RCC 7860 (cell line): ENCODE measurements at places on chromosomes 7 and 10.

DNA sequence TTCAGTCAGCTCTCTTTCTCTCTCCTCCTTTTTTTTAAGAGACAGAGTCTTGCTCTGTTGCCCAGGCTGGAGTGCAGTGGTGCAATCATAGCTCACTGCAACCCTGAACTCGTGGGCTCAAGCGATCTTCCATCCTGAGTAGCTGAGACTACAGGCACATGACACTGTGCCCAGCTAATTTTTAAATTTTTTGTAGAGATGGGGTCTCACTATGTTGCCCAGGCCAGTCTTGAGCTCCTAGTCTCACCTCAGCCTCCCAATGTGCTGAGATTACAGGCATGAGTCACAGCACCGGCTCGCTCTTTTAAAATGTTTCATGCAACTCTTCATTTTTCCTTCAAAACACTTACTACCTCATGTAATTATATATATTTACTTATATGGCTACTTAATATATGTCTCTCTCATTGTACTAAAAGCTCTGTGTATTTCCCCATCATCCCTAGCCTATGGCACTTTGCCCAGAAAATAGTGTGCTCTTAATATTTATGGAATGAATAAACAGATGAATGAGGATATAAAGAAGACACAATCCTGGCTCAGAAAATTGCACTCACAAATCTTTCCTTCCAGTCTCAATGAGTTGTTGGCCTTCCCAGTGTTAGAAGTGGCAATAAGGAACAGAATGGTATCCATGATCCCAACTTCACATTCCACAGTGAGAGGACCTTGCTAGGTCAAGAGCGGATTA, 33.9 kb downstream of the EBLN1 start:
- no peak for DNase-seq

DNA sequence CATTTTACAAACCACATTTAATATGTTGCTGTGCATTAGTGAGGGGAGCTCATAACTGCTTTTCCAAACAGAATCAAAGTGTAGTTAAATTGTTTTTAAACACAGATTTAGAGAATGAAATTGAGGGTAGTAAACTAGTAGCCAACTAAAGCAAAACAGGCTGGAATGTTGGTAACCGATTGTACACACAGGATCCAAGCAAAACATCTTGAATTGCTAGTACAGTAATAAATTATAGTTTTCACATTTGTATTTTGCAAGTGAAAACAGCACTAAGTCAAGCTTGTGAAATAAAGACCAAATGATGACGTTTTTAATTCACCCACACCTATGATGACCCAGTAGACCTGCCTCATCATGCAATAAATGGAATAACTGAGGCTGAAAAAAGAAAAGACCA, 198.3 kb downstream of the HDAC9 start:
- no peak for DNase-seq

DNA sequence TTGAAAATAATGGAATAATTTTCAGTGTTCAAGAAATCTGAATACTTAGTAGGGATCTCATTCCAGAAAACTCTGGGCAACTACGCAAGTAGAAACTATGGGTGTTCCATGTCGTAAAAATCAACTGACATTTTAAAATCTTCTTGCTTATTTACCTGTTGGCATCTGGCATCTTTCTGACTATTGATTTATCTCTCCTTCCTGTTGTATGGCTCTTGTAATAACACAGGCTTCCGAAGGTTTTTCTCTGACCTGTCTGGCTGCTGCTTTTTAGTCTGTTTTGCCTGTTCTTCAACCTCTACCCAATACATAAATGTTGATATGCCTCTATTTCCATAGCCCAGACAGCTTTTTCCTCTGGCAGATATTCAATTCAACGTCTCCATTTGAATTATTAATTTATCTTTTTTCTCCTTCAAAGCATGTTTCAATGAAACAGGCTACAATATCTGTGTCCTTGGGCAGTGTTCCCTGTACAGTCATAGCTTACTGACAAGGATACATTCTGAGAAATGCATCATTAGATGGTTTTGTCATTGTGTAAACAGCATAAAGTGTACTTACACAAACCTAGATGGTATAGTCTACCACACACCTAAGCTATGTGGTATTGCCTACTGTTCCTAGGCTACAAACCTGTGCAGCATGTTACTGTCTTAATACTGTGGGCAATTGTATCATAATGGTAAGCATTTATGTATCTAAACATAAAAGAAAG, 105.9 kb upstream of the ETV1 start:
- DNase-seq, result no peak

GRCh38 chr10:35795131-35795824, 153.2 kb upstream of the FZD8 start:
- peak; percentile 68 for DNase-seq

- no peak for DNase-seq
Observed at GRCh38 chr10:5640501-5640900, 25.9 kb downstream of the ASB13 start.

DNA sequence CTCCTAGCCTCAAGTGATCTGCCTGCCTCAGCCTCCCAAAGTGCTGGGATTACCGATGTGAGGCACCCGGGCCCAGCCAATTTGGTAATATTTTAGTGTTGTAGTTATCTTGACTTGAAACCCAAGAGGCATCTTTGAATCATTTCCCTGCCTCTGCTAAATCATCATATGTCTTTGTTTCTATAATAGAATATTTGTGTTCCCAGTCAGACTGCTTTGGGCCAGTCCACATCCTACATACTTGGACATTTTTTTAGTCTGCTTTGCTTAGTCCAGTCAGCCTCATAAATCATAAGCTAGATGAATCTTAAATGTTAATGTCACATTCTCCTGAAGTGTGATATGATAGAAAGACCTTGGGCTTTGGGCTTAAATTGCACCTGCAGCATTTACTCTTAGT, 5.9 kb downstream of the STAM start:
- DNase-seq, result no peak

- no peak for DNase-seq
Observed at GRCh38 chr7:117874191-117874700, 1.0 kb upstream of the CTTNBP2 start.

GRCh38 chr10:62709200-62709599, 95.3 kb upstream of the ADO start:
- DNase-seq, result no peak

- DNase-seq, result no peak
Observed at GRCh38 chr10:86153751-86154150, 212.8 kb downstream of the GRID1 start.

GRCh38 chr10:11223081-11223480, 205.4 kb downstream of the CELF2 start:
- DNase-seq, result no peak

- DNase-seq, result peak; percentile 86
Observed at GRCh38 chr10:4775808-4776207, 50.2 kb upstream of the AKR1E2 start.

DNA sequence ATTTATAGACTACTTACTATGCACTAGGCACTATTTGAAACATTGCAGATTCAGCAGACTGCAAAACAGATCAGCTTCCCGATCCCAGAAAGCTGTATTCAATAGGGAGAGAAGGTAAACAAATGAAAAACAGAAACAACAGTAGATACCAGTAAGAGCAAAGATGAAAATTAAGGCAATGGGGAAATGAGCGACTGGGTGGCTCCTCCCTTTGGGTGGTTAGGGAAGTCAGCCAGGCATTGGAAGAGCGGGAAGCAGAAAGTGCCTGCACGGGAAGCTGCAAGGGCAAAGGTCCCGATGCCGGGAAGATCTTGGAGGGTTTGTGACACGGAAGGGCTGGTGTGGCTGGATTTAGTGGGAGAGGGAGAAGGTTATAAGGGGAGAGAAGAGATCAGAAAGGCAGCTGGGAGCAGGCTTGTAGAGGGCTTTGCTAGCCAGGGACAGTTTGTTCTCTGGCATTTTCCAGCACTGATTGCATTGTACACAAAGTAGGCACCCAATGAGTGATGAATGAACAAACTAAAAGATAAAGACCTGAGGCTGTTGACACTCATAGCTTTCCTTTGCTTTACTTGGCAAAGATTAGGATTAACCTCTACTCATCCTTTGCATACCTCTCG, 67.8 kb downstream of the NAMPT start:
- peak; percentile 74 for DNase-seq

- no peak for DNase-seq
Observed at GRCh38 chr7:139081584-139081983, 27.9 kb downstream of the ZC3HAV1 start.

- no peak for DNase-seq
Observed at GRCh38 chr7:151704299-151704959, 172.5 kb downstream of the PRKAG2 start.

DNA sequence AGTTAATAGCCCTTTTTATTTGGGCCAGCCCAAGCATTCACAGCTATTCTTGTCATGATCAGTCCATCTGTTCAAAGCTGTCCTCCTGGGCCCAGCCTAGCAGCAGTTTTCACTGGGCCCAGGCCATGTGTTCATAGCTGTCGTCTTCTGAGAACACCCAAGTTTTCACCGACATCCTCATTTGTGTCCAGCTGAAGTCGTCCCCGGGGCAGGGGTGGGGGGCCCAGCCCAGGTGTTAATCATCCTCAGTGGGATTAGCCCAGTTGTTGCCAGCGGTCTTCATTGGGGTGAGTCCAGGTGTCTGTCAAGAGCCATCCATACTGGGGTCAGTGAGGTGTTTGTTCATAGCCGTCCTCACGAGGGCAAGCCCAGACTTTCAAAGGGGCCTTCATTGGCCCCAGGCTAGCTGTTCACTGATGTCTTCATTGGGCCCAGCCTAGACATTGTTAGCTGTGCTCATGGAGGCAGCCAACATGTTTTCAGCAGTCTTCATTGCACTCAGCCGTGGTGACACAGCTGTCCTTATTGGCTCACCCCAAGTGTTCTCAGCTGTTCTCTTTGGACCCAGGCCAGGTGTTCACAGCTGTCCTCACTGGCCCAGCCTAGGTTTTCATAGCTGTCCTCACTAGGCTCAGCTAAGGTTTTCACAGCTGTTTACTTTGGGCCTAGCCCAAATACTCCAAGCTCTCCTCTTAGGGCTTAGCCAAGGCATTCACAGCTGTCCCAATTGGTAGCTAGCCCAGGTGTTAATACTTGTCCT, 10.0 kb downstream of the FRG2B start:
- no peak for DNase-seq

DNA sequence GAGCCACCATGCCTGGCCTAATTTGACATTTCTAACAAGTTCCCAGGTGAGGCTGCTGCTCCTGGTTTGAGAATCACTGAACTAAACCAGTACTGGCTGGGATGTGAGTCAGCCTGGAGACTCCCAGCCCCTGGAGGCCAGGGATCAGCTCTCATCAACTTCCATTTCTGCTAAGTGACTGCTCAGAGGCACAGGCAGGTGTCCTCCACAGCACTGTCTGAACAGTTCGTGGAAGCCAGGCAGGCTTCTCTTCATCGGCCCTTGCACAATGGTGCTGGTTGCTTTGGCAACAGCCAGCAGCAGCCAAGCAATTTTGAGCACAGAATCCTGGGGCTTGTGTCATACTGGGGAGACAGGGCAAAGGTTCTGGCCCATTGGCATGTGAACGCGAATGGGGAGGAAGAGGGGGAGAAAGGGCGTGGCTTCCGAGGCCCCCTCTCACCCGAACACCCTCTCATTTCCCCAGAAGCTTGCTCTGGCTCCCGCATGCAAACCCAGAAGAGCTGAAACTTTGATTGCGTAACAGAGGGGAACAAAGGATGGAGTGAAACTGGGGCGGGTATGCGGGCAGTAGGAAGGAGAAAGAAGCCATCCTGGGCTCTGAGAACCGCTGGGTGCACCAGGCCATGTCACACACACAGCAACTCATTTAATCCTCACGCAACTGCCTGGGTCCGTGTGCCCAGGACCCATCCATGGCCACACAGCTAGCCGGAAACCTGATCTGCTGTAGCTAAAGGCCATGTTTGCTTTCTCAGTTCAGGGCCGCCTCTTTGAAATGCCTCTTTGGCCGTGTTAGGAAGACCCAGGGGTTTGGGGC, 9.0 kb upstream of the POR start:
- peak; percentile 41 for DNase-seq

GRCh38 chr10:23344241-23344841, at the start of gene C10orf67:
TSS of gene C10orf67 (minus strand) at chr10:23344797. CDS start at chr10:23344774, 23 bp downstream.
- DNase-seq, result no peak

GRCh38 chr7:127258111-127258510, 5.4 kb upstream of the GRM8 start:
- DNase-seq, result no peak

DNA sequence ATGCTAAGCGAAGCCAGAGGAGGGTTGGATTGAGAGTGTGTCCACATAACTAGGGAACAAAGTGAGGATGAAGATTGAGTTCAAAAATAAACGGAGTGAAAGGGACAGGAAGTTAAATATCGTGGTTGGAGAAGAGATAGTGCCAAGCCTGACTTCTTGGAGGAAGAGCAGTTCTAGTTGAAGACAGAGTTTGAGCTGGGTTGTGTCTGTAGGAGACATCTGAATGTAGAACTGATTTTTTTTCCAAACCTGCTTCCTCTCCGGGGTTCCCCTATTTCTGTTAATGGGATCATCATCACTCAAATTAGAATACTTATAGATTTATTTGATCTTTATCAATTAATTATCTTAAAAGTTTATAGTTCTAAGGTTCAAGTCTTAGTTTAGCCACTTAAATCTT, 35.6 kb downstream of the SP4 start:
- DNase-seq, result no peak

GRCh38 chr10:7239312-7239985, 171.4 kb downstream of the SFMBT2 start:
- no peak for DNase-seq

DNA sequence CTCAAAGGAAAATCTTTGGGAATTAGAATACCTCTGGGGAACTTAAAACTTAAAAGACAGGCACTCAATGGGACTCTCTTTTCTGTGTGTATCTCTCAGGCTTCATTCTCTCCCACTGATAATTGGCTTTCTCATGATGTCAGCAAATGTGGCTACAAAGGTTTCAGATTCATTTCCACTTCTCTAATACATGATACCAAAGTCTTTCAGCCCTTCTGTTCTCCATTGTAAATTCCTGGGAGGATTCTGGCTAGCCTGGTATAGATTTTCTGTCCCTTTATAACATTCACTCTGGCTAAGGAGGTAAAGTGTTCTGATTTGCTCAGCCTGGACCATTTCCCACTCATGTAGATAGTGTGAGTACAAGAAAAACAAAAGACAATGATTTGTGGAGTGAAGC, 606.2 kb downstream of the PCDH15 start:
- DNase-seq, result no peak

DNA sequence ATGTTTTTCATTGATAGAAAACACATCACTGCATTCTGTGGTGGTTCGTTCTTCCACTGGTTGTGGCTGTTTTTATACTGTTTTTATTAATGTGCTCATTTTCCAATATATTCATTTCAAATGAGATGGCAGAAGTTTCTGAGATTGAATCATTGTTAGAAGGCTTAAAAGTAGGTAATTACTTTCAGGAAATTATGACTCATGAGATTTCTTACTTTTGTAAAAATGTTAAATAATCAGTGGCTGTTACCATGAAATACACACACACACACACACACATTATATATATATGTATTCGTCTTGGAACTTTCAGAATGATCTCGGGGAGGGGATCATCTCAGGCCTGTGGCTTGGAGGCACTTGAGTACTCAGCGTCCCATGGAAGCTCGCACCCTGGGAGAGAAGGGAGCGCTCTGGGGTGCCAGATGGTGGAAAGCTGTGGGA, 66.1 kb downstream of the ZMYND11 start:
- no peak for DNase-seq
